ENCODE measurements at places on chromosomes 4 and X.

GRCh38 chr4:141871086-141871770 lies 234.8 kb downstream of the IL15 start:
- no peak for DNase-seq

- DNase-seq = no peak
These were observed 88.9 kb downstream of the ZNF674 start for GRCh38 chrX:46456125-46456922.

GRCh38 chr4:4542774-4543485 lies 1.1 kb upstream of the STX18 start:
- no peak for DNase-seq

DNA sequence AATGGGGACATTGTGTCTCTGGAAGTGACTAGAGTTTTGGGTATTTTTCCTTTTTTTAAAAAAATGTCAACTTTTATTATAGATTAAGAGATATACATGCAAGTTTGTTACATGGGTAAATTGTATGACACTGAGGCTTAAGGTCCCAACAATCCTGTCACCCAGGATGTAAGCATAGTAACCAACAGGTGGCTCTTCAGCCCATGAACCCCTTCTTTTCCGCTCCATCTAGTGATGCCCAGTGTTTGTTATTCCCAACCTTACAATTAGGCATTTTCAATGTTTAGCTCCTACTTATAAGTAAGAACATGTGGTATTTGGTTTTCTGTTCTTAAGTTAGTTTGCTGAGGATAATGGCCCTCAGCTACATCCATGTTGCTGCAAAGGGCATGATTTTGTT lies 102.7 kb downstream of the GRID2 start:
- DNase-seq = no peak

GRCh38 chr4:74534936-74535335 lies 90.0 kb downstream of the AREG start:
- DNase-seq = no peak

GRCh38 chr4:100070868-100071267 lies 119.4 kb downstream of the DDIT4L start:
- no peak for DNase-seq

GRCh38 chrX:44244008-44244407 lies 99.5 kb downstream of the EFHC2 start:
- no peak for DNase-seq

- DNase-seq = no peak
These were observed 68.8 kb downstream of the MAB21L2 start for GRCh38 chr4:150650751-150651150.

- no peak for DNase-seq
These were observed 51.1 kb upstream of the TMEM33 start for GRCh38 chr4:41883988-41884734.

DNA sequence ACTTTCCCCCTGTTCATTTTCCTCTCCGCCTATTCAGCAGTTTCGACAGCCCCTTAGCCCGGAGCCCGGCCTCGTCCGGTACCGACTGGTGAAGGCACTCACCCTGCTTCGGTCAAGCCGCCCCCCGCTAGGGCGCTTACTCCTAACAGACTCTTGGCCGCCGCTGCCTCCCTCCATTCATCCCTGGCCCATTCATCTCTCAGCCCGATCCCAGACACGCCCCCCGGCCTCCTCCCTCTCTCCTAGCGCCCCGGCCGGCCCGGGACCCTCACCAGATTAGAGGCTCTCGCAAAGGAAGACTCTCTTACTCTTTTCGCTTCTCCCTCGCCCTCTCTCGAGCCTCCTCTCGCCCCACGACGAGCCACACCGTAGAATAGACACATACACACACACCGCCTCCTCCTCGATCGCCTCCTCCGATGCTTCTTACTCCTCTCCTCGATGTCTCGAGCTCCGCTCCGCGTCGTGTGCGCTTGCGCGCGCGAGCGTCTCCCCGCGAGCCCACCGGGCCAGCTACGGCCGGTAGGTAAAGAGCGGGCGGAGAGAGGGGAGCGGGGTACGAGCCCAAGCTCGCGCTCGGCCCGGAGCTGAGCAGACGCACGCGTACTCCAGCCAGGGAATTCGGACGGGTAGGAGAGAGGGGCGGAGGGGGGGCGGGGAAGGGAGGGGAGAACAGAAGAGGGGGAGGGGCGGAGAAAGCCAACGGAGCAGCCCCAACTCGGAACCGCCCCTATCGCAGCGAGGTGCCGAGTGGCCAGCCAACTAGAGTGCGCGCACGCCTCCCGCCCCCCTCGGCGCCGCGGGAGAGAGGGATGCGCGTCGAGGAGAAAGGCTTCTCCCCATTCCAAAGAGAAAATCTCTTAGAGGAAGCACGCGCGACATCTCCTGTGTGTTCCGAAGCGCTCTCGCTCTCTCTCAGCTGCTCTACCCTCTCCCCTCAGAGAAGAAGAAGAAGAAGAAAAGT lies at the start of gene WNK3:
TSS of gene WNK3 (minus strand) at position 633 of the 964 bp plus-strand sequence.
- DNase-seq = peak; percentile 26

GRCh38 chrX:38275615-38276014 lies 51.7 kb downstream of the RPGR start:
- DNase-seq = no peak

GRCh38 chr4:173684223-173684622 lies 154.2 kb upstream of the HAND2 start:
- no peak for DNase-seq

DNA sequence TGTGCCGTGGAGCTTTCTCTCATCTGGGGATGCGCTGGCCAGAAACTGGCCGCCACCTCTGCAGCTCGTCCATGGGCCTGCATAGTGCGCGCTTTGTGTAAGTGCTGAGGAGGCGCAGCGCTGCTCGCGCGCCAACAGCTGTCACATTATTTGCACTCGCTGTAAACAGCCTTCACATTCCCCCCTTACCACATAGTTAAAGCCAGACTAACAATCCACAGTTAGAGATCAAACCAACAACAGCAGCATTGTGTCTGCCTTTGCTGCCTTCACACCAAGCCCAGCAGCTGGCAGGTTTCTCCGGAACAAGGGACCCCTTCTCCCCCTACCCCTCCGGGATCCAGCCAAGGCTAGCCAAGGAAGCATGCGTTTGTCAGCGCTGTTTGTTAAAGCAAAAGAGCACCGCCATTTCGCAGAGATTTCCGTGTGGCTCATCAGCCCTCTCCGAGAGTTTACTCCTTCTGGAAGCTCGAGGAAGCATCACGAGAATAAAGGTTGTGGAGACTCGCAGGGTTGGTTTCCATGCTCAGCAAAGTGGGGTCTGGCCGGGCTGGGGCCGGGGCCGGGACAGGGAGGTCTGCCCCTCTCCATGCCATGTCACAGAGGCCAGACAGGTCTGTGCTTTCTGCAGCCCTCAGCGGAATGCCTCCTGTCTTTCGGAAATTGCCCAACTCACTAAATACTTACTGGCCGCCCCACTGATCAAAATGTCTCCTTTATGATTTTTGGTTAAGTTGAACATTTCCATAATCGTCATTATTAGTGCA lies 11.0 kb downstream of the BCOR start:
- no peak for DNase-seq

DNA sequence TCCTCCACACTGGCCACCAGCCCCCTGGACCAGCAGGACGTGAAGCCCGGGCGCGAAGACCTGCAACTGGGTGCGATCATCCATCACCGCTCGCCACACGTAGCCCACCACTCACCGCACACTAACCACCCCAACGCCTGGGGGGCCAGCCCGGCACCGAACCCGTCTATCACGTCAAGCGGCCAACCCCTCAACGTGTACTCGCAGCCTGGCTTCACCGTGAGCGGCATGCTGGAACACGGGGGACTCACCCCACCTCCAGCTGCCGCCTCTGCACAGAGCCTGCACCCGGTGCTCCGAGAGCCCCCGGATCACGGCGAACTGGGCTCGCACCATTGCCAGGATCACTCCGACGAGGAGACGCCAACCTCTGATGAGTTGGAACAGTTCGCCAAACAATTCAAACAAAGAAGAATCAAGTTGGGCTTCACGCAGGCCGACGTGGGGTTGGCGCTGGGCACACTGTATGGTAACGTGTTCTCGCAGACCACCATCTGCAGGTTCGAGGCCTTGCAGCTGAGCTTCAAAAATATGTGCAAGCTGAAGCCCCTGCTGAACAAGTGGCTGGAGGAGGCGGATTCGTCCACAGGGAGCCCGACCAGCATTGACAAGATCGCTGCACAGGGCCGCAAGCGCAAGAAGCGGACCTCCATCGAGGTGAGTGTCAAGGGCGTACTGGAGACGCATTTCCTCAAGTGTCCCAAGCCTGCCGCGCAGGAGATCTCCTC lies 600 bp downstream of the POU3F4 start:
- no peak for DNase-seq

DNA sequence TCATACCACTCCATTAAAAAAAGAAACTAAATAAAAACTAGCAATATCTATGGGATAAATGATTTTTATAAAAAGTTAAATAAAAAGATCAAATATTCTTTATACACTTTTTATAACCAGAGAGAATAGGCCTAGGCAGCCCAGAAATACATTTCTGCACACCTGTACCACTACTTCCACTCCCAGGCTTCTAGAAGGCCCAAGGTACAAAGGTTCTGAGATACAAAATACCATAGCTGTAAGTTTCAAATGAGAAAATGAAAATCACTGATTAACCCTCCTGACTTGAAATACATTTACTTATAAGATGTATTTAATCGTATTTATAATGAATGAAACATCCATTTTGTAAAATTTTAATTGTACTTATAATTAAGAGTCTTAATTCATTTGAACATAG lies 226.5 kb upstream of the MAB21L2 start:
- no peak for DNase-seq

- no peak for DNase-seq
These were observed 196.6 kb upstream of the ETNPPL start for GRCh38 chr4:108959491-108959890.

Measured in activated CD4-positive, alpha-beta T cell treated with anti-CD3 and anti-CD28 coated beads, Interleukin-2, amount 50 U/mL, for 4 hours (primary cell).